Activated naive CD4-positive, alpha-beta T cell treated with anti-CD3 and anti-CD28 coated beads, Interleukin-2, amount 50 U/mL, for 16 hours (primary cell): ENCODE measurements at places on chromosomes 3 and 15.

DNA sequence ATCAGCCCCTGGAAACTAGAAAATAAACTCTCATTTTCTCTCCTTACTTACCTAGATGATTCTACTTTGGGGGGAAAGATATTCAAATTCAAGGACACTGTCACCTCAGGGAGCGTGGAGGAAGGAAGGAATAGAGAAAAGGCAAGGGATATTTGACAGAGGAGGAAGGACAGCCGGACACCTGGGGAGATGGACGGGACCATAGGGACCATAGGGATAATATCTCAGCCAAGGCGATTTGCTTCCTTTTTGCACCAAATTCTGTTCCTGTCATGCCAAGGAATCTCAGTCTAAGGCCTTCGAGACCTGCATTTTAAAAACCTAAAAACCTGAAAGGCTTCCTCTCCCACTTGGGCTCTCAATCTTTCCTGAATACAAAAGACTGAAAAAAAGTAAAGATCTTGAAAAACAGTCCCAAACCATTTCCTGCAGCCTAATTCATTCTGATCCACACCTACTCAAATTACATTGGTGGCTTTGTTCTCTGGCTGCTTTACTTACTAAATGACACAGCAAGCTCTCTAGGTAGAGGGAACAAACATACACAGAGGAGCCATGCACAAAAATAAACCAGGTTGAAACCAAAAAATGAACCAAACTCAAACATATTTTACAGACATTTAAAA lies 73.9 kb upstream of the SLC24A5 start:
- DNase-seq = no peak

GRCh38 chr3:51974277-51974962 lies 444 bp upstream of the ABHD14A start:
- peak; percentile 29 for DNase-seq

DNA sequence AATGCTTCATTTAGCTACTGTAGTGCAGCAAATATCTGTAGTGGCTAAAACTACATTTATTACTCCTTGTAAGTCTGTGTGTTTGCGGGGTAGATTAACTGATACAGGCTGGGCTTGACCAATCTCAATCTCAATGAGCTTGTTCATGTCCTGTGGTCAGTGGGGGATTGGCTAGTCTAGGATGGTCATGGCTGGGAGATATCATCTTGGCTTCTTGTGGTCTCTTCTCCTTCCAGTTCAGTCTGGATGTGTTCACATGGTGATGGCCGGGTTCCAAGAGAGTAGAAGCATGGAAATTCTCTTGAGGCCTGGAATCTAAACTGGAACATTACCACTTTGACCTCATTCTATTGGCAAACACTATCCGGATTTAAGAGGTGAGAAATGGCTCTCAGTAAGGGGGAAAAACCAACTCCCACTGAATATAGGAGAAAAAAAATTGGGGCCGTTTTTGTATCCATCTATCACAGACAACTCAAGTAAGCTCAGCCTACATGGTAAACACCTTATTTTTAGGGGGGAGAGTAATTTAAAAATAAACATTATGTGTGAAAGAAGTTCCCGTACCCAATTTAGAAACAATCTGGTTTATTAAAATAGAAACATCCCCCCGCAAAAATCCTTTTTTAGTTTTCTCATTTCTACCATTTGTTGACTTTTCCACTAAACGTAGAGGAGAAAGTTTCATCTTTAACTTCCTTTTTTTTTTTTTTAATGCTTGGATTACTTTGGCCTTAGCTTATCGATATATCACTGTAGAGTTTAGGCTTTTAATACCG lies 284.9 kb upstream of the TBC1D5 start:
- DNase-seq = no peak

GRCh38 chr15:27097506-27097905 lies 126.5 kb downstream of the GABRG3 start:
- DNase-seq = no peak

- DNase-seq = no peak
Measured at GRCh38 chr3:189588070-189588469, 43.1 kb upstream of the TP63 start.

DNA sequence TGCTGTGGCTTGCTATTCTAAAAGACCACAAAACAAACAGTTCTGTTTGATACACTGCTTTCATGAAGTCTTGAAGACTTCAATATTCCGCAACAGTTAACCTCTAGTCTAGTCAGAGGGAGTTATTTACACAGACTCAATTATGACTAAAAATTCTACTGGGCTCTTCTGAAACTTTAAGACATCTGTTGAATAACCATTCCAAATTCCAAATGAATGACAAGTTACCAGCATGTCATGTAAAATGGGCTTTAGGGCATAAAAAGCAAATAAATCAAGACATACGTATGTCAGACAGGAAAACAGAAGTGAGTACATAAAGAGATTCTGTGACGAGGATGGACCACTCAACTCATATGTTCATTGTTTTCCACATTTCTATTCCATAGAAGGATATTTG lies 93.9 kb downstream of the PLOD2 start:
- no peak for DNase-seq

DNA sequence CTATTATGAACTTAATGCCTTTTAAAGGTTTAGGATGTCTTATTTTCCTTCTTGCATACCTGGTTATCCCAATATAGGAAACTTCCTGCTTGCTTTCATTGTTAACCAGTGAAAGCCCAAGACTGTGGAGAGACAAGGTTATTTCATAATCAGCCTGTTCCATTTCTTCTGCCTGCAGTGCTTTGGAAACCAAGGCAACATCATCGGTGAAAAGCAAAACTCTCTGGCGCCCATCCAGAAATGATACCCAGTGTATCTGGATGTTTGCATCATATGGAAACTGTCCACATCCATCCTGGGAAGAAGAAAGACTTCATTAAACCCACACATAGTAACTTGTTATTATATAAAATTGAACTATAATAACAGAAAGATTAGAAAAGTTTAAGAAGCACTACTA lies 170.1 kb downstream of the VPS13C start:
- DNase-seq = no peak
